ENCODE measurements at places on chromosomes 11 and 22.

DNA sequence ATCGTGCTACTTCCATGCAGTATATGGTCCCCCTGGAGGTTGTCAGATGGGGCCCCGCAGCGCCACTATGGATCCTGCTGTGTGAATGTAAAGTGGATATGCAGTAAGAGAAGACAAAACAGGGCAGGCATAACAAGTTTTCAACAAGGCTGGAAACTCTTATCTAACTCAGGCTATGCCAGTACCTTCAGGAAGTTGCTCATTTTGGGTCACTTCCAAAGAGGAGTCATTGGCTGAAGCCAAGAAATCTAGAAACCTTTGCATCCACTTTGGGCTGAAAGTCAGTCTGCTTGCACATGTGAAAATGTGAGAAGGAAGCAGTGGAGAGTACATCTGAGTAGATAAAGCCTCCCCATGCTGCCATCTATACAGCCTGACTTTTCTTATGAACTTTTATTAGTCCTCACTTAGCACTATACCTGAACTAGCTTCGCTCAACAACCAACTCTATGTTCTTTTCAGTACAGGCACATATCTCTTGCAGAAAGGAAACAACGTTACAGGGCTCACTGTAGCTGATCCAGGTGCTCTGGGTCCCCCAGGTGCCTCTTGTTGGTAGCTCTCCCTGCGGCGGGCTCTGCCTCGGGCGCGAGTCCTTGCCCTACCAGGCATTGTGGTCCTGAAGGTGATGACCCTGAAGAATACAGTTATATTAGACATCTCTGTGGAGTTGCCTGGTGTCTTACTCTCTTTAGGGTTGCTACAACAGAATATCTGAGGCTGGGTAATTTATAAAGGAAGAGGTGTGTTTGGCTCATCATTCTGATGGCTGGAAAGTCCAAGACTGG is 12.4 kb downstream of the PIWIL3 start:
- DNase-seq = no peak

DNA sequence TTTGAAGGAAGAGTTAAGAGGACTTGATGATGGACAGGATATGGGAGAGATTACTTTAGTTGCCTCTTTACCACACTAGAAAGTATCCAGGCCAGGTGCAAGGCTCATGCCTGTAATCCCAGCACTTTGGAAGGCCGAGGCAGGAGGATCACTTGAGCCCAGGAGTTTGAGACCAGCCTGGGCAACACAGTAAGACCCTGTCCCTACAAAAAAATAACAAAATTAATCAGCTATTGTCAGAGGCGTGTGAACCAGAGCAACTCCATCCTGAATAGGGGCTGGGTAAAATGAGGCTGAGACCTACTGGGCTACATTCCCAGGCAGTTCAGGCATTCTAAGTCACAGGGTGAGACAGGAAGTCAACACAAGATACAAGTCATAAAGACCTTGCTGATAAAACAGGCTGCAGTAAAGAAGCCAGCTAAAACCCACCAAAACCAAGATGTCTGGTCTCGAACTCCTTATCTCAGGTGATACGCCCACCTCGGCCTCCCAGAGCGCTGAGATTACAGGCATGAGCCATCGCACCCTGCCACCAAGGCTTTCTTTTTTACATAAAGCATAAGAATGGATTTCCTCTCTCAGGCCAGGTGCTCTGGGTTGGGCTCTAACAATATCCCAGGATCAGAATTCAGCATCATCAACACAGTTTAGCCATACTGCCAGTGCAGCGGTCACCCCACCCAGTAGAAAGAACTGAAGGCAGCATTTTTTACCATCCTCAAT is 17.8 kb downstream of the PI4KA start:
- no peak for DNase-seq

DNA sequence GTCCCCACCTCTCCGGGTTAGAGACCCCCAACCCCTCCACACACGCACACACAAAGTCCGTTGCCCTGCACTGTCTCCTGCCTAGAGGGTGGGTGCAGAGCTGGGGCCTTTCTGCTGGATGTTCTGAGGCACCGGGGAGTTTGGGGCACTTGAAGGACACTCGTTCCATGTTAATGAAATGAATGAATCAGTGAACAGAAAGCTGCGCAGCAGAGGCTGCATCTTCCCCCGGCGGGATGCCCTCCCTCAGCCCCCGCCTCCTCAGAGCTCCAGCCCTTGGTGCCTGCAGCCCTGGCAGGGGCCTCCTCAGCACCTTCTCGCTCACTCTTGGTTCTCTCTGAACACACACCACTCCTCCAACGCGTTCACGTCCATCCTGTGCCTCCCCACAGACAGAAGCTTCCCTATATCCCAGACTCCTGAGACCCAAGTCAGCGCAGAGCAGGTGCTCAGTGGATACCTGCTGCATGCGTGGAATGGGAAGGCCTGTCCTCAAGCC is 611.9 kb downstream of the TBC1D22A start:
- DNase-seq = no peak

DNA sequence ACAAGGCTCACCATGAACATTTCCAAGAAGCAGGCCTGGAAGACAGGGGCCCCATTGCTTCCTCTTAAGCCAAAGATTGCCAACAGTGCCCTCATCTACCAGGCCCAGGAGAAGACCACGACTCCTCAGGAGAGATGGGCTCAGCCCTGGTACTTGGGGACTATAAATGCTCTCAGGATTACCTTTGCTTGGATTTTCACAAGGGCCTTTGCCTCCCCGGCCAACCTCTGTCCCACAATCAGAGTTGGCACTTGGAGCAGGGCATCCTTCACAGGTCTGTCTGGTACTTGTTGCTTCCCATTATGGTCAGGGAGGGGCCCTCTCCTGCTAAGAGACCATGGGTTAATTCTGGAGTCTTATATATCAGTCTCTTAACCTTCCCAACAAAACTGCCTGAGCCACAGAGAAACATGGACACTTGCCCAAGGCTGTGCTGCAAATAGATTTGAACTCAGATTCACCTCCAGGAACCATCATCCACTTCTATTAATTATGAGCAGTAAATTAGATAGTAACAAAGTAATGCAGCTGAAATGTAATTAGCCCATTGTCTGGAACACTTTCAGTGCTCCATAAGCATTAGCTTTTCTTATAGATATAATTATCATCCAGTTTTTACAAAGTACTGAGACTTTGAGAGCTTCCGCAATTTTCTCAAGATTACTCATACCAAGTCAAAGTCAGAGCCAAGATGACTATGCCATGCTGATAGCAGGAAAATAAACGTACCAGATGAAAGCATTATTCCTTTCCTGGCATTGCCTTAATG is 33.5 kb downstream of the POU2AF3 start:
- no peak for DNase-seq

GRCh38 chr11:63767565-63768236 is 874 bp downstream of the ZFTA start:
- peak; percentile 57 for DNase-seq

GRCh38 chr22:16847271-16847670 is 22.1 kb upstream of the XKR3 start:
- DNase-seq = no peak

- no peak for DNase-seq
Measured at GRCh38 chr11:112477581-112478317, 217.1 kb upstream of the PLET1 start.

GRCh38 chr22:31896472-31896871 is 47.9 kb upstream of the YWHAH start:
- DNase-seq = no peak

- no peak for DNase-seq
Measured at GRCh38 chr11:123413636-123414035, 16.4 kb upstream of the GRAMD1B start.

- DNase-seq = no peak
Measured at GRCh38 chr11:100174881-100175280, 512.2 kb upstream of the ARHGAP42 start.

DNA sequence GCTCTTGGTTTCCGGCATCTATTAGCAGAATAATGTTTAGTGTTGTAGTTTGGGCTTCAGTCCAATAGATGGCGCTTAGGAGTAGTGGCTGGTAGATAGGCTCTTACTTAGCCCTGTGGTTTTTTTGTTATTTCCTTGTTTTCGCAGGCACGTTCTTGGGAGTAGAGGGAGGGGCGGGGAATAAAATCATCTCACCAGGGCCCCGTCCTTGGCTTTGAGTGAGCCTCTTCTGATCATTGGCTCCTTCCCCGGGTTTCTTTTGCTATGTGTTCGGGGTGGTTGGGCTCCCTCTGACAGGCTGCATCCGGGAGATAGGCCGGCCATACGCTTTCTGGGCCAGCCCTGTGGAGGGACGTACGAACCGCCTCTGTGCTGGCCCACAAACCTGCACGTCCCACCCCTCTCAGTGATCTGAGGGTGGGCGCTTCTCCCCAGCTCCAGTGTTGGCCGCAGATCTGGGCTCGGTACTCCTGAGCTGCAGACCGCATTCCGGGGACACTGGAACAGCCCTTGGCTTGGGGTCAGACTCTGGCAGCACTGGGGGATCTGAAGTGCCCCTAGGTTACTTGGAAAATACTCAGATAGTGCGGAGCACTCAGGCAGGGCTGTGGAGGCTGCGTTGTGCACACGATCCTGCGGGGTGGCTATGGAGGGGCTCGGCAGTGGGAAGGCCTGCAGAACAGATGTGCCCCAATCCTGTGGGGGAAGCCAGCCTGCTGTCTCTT is 217.0 kb downstream of the DYNC2H1 start:
- peak; percentile 64 for DNase-seq

All from glomerular endothelial cell (primary cell).